ENCODE measurements at places on chromosomes 2 and 18. TPM values are rescaled to one million over a fixed set of nuclear protein-coding genes. Genes with fewer than 3 reads are reported as not detected.
A peak's percentile ranks its signal among the peaks of the same experiment; 100 is the strongest.

GRCh38 chr2:236627193-236627592 is 57.6 kb downstream of the ACKR3 start:
- no peaks in the 10 kb centered on the region for H3K27me3 ChIP-seq
- H3K4me1 ChIP-seq: no peaks in the 10 kb centered on the region
- DNase-seq: no peak
- H3K4me3 ChIP-seq: no peak overlapping the region

GRCh38 chr18:24611075-24611474 is 150.6 kb downstream of the HRH4 start:
- no peak overlapping the region for H3K27ac ChIP-seq
- no peaks in the 10 kb centered on the region for H3K36me3 ChIP-seq
- H3K4me3 ChIP-seq: no peak overlapping the region
- DNase-seq: no peak
- no peaks in the 10 kb centered on the region for H3K27me3 ChIP-seq

GRCh38 chr2:70796262-70796661 is 5.8 kb upstream of the FIGLA start:
- H3K4me3 ChIP-seq: no peak overlapping the region
- no peak overlapping the region for H3K27ac ChIP-seq
- no peaks in the 10 kb centered on the region for H3K36me3 ChIP-seq

GRCh38 chr18:10487154-10487553 is 32.7 kb downstream of the APCDD1 start:
- H3K4me3 ChIP-seq: no peak overlapping the region
- no peaks in the 10 kb centered on the region for H3K36me3 ChIP-seq
- H3K27ac ChIP-seq: no peak overlapping the region
- H3K27me3 ChIP-seq: no peaks in the 10 kb centered on the region

GRCh38 chr2:45649462-45649857 is 2.0 kb upstream of the PRKCE start:
- H3K36me3 ChIP-seq: no peaks in the 10 kb centered on the region
- H3K27ac ChIP-seq: peak overlapping the region; percentile 100
- no peaks in the 10 kb centered on the region for H3K27me3 ChIP-seq
- peak overlapping the region; percentile 93 for H3K4me3 ChIP-seq
- H3K4me1 ChIP-seq: peaks cover 6% of the 10 kb centered on the region

- H3K4me1 ChIP-seq: no peaks in the 10 kb centered on the region
- DNase-seq: no peak
- H3K4me3 ChIP-seq: no peak overlapping the region
- H3K36me3 ChIP-seq: no peaks in the 10 kb centered on the region
- H3K27me3 ChIP-seq: no peaks in the 10 kb centered on the region
Measured at GRCh38 chr2:111932841-111933291, 34.5 kb downstream of the MERTK start.

DNA sequence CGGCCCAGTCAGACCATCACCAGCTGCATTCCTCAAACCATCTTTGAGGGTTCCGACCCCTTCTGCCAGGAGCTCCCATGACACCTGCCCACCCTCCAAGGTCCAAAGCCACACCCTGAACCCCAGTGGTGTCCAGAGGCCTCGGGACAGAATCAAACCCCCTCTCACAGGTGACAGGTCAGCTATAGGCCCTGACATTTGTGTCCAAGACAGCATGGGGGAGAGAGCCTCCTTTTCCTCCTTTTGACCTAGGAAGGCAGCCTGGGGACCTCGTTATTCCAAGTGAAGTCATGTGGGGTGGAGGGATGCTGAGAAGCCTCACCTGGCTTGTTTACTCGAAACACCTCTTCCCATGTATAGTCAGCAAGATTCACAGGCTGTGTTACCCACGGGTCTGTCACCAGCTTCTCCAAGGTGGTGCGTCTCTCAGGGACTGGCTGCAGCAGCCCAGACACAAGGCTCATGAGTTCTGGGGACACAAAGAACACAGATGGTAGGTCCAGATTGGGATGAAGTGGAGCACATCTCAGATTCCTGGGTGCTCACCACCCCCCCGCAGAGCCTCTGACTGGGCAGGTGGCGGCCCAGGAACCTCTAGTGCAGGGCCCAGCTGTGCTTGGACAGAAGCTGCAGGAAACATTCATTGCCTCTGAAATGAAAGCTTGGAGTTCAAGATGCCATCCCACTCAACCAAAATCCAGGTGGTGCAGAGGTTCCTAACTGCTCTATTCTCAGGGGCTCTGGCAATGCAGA is 5.1 kb upstream of the MTERF4 start:
- H3K27ac ChIP-seq: no peak overlapping the region
- no peaks in the 10 kb centered on the region for H3K4me1 ChIP-seq
- no peaks in the 10 kb centered on the region for H3K36me3 ChIP-seq
- DNase-seq: no peak
- H3K4me3 ChIP-seq: no peak overlapping the region

DNA sequence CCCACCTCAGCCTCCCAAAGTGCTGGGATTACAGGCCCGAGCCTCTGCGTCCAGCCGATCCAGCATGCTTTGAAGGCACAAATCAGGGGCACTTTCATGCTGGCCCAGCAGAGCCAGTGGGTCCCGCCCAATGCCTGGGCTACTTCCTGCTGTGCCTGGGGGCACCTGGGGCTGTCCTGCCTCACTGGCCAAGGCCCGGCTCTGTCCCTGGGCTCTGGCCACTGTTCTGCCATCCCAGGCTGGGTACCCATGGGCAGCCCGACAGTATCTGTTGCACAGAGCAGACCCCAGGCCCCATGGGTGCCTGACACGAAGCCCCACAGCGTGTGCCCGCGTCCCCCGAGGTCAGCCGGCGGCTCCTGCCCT is 6.8 kb upstream of the GAL3ST2 start:
- DNase-seq: no peak
- H3K4me3 ChIP-seq: no peak overlapping the region
- H3K36me3 ChIP-seq: no peaks in the 10 kb centered on the region
- peaks cover 2% of the 10 kb centered on the region for H3K27me3 ChIP-seq
- no peaks in the 10 kb centered on the region for H3K4me1 ChIP-seq

GRCh38 chr2:44615950-44616518 is 254.3 kb downstream of the CAMKMT start:
- no peaks in the 10 kb centered on the region for H3K4me1 ChIP-seq
- H3K36me3 ChIP-seq: no peaks in the 10 kb centered on the region
- no peaks in the 10 kb centered on the region for H3K27me3 ChIP-seq
- DNase-seq: no peak
- no peak overlapping the region for H3K4me3 ChIP-seq
- no peak overlapping the region for H3K27ac ChIP-seq

- H3K36me3 ChIP-seq: no peaks in the 10 kb centered on the region
- peaks cover 11% of the 10 kb centered on the region for H3K4me1 ChIP-seq
- peak overlapping the region; percentile 95 for H3K27ac ChIP-seq
- H3K4me3 ChIP-seq: no peak overlapping the region
- peak; percentile 88 for DNase-seq
Measured at GRCh38 chr2:20611077-20611843, 39.6 kb downstream of the HS1BP3 start.

GRCh38 chr18:53544917-53545316 is 679.6 kb downstream of the MBD2 start:
- H3K27me3 ChIP-seq: no peaks in the 10 kb centered on the region
- H3K4me1 ChIP-seq: no peaks in the 10 kb centered on the region
- no peak overlapping the region for H3K4me3 ChIP-seq
- DNase-seq: no peak

- no peak for DNase-seq
- no peaks in the 10 kb centered on the region for H3K36me3 ChIP-seq
- no peaks in the 10 kb centered on the region for H3K27me3 ChIP-seq
Measured at GRCh38 chr18:79320216-79320850, 75.4 kb upstream of the NFATC1 start.

DNA sequence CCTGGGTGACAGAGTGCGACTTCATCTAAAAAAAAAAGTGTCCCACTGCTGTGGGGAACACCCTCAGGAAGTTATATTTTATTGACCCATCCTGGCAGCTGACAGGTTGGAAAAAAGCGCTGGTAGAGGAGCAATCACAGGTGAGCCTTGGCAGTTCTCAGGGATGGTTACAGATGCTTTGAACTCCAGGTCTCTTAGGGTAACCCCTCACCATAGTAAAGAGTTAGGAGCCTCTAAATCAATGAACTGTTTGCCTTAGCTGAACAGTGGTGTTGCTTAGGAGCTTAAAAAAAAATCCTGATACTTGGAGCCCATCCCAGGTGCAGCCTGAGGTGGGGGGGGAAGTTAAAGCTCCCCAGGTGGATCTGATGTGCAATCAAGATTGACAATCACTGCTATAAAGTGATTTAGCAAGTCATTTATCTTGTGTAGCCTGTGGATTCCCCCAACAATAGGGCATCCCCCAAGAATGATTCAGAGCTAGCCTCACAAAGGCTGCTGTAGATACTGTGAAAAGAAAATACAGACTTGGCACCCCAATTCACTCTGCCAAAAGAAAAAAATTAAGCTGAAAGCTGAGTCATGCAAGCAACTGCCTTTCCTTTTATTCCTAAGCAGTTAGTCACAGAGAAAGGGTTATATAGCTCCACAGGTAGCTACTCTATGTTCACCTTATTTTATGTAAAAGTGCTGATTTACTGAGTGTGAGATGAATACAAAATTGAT is 14.8 kb downstream of the SLC16A14 start:
- H3K27ac ChIP-seq: no peak overlapping the region
- no peak for DNase-seq
- no peaks in the 10 kb centered on the region for H3K27me3 ChIP-seq
- no peak overlapping the region for H3K4me3 ChIP-seq

DNA sequence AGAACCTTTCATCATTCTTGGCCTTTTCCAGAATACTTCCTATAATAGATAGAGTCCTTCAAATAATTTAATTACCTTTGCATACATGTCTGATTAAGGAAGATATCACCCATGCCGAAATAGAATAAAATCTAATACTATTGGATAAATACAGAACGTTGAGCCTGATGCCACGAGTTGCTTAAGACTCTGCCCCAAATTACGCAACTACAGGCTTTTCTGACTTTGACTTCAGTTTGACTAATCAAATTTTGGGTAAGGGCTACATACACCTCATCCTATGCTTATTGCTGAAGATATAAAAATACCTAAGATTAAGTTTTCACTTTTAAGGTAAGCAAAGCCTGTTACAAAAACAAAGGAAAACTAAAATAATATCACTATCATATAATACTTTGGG is 1065.1 kb upstream of the NRXN1 start:
- no peaks in the 10 kb centered on the region for H3K36me3 ChIP-seq
- no peaks in the 10 kb centered on the region for H3K4me1 ChIP-seq
- no peaks in the 10 kb centered on the region for H3K27me3 ChIP-seq
- H3K4me3 ChIP-seq: no peak overlapping the region
- no peak for DNase-seq

Gene DNAH7
- total RNA-seq: 3.0 TPM

Gene SLC40A1
- total RNA-seq: 87.1 TPM

Gene MARCO
- not detected for total RNA-seq

Data from uterus (tissue), 4 donors.